ENCODE measurements at places on chromosomes 5 and 9. TPM values are rescaled to one million over a fixed set of nuclear protein-coding genes. Genes with fewer than 3 reads are reported as not detected.

SLC28A3 gene
- 0.60 TPM for total RNA-seq

CNTFR gene
- 0.12 TPM for total RNA-seq

SH3GLB2 gene
- total RNA-seq: 22.0 TPM

ANKRD34B gene
- total RNA-seq: not detected

SYK gene
- total RNA-seq: not detected

FAM78A gene
- 0.59 TPM for total RNA-seq

MARCOL gene
- not detected for total RNA-seq

PROP1 gene
- not detected for total RNA-seq

TLX3 gene
- total RNA-seq: not detected

MLANA gene
- total RNA-seq: not detected

IL13 gene
- total RNA-seq: not detected

RNF183 gene
- not detected for total RNA-seq

PCDHA9 gene
- total RNA-seq: under 0.01 TPM

SERF1A gene
- total RNA-seq: 1.6 TPM

LIFR gene
- 18.2 TPM for total RNA-seq

PRRT1B gene
- total RNA-seq: not detected

MAMDC2 gene
- 2.7 TPM for total RNA-seq

ST6GALNAC4 gene
- 22.9 TPM for total RNA-seq

MVB12B gene
- 1.2 TPM for total RNA-seq

SLC46A2 gene
- total RNA-seq: not detected
